ENCODE measurements at places on chromosomes 7 and 10. TPM values are rescaled to one million over a fixed set of nuclear protein-coding genes. Genes with fewer than 3 reads are reported as not detected.

TWIST1 gene
- total RNA-seq: 41.6 TPM

DNA sequence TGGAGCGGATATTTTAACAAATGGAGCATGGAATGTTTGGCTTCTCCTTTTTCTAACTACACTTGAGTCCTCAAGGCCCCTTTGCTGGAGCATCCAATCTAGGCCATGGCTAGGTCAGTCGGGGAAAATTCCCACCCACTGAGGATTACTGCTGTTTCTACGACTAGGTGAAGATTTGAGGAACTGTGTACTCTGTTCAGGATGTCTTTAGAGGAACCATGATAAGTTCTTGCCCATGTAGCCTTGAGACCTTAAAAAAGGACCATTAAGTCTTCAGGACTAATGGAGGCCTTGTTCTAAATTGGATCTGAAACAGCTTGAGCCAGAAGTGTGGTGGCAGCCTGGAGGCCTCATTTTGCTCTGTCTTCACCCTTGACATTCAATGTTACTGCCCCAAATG lies 6.2 kb downstream of the AGK start:
- peaks cover under 1% of the 10 kb centered on the region for H3K4me1 ChIP-seq
- H3K27ac ChIP-seq: no peak overlapping the region
- no peak for DNase-seq

MYL10 gene
- total RNA-seq: 0.30 TPM

DNA sequence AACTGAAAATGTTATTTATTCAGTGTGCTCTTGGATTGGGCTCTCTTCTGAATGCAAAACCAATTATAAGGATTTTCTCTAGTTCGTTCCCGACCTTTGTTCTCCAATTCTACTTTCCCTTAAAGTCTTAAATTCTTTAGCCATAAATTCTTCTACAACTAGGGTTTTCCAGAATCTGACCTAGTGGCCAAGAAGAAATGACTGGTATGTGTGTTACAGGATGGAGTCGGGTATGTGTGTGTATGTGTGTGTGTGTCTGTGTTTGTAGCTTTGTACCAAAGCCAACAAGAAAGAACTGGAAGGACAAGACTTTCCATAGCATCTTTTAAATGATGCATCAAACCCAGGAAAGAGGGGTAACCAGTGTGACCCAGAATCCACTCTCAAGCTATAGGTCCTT lies 25.8 kb upstream of the LEP start:
- peaks cover 7% of the 10 kb centered on the region for H3K27me3 ChIP-seq
- no peaks in the 10 kb centered on the region for H3K4me1 ChIP-seq
- H3K36me3 ChIP-seq: no peaks in the 10 kb centered on the region
- H3K27ac ChIP-seq: no peak overlapping the region
- no peak overlapping the region for H3K4me3 ChIP-seq

GRCh38 chr7:125136755-125137532 lies 207.3 kb upstream of the POT1 start:
- H3K36me3 ChIP-seq: no peaks in the 10 kb centered on the region
- no peak for DNase-seq

- H3K27me3 ChIP-seq: no peaks in the 10 kb centered on the region
- no peak overlapping the region for H3K27ac ChIP-seq
- no peak for DNase-seq
Observed at GRCh38 chr7:112207765-112208164, 1.3 kb downstream of the ZNF277 start.

GRCh38 chr10:21506351-21506750 lies 19.1 kb downstream of the SKIDA1 start:
- no peak for DNase-seq
- no peak overlapping the region for H3K27ac ChIP-seq
- H3K36me3 ChIP-seq: no peaks in the 10 kb centered on the region
- no peak overlapping the region for H3K4me3 ChIP-seq
- peaks cover 3% of the 10 kb centered on the region for H3K4me1 ChIP-seq

DNA sequence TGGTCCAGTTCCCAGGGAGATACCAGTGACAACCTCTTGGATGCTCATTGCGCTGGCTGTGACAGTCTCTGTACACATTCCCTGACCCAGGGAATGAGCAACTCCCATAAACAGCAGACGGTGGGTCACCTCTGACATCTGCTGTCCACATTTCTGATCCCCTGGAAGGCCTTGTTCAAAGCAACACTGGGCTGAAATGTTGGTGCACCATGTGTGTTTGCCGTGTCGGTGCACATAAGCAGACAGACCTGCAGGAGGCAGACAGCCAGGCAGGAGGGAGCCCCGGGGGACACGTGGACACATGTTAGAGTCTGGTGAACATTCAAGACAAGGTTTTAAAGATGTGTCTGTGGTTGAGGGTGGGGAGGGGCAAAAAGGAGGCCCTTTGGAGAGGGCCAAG lies 254.9 kb downstream of the PLXNA4 start:
- H3K27me3 ChIP-seq: peaks cover 51% of the 10 kb centered on the region
- H3K27ac ChIP-seq: no peak overlapping the region
- DNase-seq: peak; percentile 11
- H3K4me1 ChIP-seq: no peaks in the 10 kb centered on the region
- H3K36me3 ChIP-seq: no peaks in the 10 kb centered on the region

SMKR1 gene
- 1.7 TPM for total RNA-seq

SORBS1 gene
- 0.56 TPM for total RNA-seq

DNA sequence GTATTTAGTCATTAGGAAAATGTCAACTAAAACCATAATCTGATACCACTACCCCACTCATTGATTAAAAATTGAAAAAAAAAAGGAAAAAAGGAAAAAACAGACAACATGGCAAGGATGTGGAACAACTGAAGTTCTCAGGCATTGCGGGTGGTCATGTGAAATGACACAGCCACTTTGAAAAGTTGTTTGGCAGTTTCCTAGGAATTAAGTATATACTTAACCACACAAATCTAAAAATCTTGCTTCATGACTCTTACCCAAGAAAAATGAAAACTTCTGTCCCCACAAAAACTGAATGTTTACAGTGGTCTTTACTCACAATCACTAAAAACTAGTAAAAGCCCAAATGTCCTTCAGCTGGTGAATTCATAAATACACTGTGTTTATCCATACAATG lies 254.5 kb downstream of the AHR start:
- no peak for DNase-seq
- H3K4me3 ChIP-seq: no peak overlapping the region
- no peaks in the 10 kb centered on the region for H3K27me3 ChIP-seq
- H3K4me1 ChIP-seq: no peaks in the 10 kb centered on the region

DNA sequence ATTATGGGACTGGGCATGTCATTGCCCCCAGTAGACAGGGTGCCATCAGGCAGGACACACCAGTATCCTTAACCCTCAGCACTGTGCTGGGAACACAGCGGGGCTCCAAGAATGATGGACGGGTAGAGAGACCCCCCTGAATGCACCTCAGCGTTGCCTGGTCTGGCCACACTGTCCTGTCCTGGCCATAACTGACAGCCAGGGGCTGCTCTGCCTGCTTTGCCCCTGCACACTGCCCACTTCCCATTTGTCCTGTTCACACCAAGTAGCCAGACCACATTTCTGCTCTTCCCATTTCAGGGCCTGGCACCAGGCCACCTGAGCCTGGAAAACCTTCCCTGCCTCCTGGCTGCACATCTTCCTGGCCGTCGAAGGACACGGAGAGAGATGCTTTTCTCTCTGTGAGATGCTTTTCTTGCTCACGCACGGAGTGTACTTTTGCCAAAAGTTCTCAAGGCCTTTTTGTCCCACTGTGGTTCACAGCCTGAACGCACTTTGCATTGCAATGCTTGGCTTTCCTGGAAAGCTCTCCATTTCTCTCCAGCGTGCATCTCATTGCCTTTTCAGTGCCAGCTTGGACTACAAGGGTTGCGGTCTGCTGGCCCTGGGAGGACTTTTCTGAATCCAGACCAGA lies 131.0 kb upstream of the EEPD1 start:
- no peaks in the 10 kb centered on the region for H3K36me3 ChIP-seq
- no peak overlapping the region for H3K27ac ChIP-seq
- no peak for DNase-seq
- H3K4me1 ChIP-seq: no peaks in the 10 kb centered on the region
- H3K27me3 ChIP-seq: peaks cover 3% of the 10 kb centered on the region

DNA sequence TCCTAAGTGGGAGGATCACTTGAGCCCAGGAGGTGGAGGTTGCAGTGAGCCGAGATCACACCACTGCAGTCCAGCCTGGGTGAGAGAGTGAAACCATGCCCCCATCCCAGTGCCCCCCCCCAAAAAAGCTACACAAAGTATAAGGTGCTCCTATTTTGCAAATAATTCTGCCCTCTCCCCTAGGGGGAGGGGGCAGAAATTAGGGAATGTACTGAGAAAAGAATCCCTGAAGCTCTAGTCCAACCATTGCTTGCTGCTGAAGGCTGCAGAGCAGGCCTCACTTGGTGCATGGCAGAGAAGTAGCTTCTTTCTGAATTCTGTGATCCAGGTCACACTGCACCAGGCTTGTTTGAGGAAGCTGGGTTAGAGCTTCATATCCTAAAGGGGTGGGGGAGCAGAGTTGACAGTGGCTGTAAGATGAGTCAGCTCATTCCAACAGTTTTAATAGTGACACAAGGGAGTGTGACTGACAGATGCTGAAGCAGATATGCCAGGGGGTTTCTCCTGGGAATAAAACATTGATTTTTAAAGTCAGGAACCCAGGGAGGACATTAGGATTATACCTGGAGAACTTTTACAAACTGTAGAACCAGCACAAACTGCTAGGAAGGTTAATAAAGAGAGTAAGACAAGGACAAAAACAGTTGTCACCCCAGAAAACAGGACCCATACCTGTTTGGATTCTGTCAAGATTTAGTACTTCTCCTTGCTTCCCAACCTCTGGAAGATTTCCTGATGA lies 32.8 kb upstream of the STRIP2 start:
- peak overlapping the region; percentile 20 for H3K27ac ChIP-seq
- no peak overlapping the region for H3K4me3 ChIP-seq
- peak; percentile 65 for DNase-seq
- H3K27me3 ChIP-seq: no peaks in the 10 kb centered on the region
- H3K36me3 ChIP-seq: no peaks in the 10 kb centered on the region

- no peaks in the 10 kb centered on the region for H3K27me3 ChIP-seq
- no peaks in the 10 kb centered on the region for H3K36me3 ChIP-seq
- no peak overlapping the region for H3K27ac ChIP-seq
- no peaks in the 10 kb centered on the region for H3K4me1 ChIP-seq
Observed at GRCh38 chr7:138875794-138876193, 77.8 kb upstream of the ATP6V0A4 start.

DNA sequence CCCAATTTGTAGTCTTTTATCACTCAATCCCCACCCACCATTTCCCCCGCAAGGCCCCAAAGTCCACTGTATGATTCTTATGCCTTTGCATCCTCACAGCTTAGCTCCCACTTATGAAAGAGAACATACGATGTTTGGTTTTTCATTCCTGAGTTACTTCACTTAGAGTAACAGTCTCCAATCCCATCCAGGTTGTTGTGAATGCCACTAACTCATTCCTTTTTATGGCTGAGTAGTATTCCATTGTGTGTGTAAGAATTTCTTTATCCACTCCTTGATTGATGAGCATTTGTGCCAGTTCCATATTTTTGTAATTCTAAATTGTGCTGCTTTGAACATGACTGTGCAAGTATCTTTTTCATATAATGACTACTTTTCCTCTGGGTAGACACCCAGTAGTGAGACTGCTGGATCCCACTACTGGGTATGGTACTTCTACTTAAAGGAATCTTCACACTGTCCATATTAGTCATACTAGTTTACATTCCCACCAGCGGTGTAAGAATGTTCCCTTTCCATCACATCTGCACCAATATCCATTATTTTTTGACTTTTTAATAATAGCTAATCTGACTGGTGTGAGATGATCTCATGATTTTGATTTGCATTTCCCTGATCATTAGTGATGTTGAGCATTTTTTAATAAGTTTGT lies 152.6 kb downstream of the JMJD1C start:
- H3K27me3 ChIP-seq: no peaks in the 10 kb centered on the region
- H3K4me1 ChIP-seq: no peaks in the 10 kb centered on the region
- no peak overlapping the region for H3K27ac ChIP-seq
- H3K4me3 ChIP-seq: no peak overlapping the region
- no peak for DNase-seq

ACTR3C gene
- 4.5 TPM for total RNA-seq

- peaks cover 7% of the 10 kb centered on the region for H3K36me3 ChIP-seq
- H3K27ac ChIP-seq: no peak overlapping the region
- no peak overlapping the region for H3K4me3 ChIP-seq
- no peak for DNase-seq
- H3K27me3 ChIP-seq: no peaks in the 10 kb centered on the region
Observed at GRCh38 chr10:15279236-15279635, 91.9 kb downstream of the FAM171A1 start.

- H3K27me3 ChIP-seq: no peaks in the 10 kb centered on the region
- no peaks in the 10 kb centered on the region for H3K4me1 ChIP-seq
- H3K27ac ChIP-seq: no peak overlapping the region
- H3K4me3 ChIP-seq: no peak overlapping the region
- DNase-seq: no peak
- no peaks in the 10 kb centered on the region for H3K36me3 ChIP-seq
Observed at GRCh38 chr7:4136036-4136435, 546.1 kb upstream of the FOXK1 start.

DNA sequence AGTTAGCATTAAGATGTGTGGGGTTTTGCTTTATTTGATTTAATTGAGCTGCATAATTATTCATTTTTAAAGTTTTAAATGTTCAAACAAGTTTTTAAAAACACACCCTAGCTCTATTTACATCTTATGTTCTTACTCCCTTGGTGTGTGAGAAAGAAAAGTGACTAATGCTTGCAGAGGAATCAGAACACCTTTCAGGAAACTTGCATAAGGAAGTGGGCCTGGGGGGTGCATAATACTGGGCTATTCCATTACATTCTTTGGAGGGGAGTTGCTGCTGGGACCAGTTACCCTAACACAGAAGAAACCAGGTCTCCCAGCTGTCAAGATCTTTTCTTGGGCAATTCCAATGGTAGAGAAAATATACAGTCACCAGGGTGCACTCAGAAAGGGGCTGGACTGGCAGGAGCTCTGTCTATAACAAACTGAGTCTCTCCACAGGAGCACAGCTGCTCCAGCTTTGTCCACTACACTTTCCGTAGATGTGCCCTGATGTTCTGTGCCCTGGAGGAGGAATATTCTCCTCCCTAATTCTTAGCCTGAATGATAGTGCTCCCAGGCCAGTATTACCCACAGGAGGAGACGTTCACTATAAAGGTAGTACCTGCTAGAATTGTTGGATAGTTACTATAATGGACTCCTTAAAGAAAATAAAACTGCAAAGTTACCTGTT lies 304.2 kb downstream of the CDC14C start:
- no peak overlapping the region for H3K27ac ChIP-seq
- no peaks in the 10 kb centered on the region for H3K36me3 ChIP-seq
- H3K4me1 ChIP-seq: no peaks in the 10 kb centered on the region
- no peaks in the 10 kb centered on the region for H3K27me3 ChIP-seq
- no peak overlapping the region for H3K4me3 ChIP-seq
- no peak for DNase-seq

- DNase-seq: no peak
Observed at GRCh38 chr10:61701055-61701705, 38.5 kb downstream of the CABCOCO1 start.

FFAR4 gene
- not detected for total RNA-seq

DNA sequence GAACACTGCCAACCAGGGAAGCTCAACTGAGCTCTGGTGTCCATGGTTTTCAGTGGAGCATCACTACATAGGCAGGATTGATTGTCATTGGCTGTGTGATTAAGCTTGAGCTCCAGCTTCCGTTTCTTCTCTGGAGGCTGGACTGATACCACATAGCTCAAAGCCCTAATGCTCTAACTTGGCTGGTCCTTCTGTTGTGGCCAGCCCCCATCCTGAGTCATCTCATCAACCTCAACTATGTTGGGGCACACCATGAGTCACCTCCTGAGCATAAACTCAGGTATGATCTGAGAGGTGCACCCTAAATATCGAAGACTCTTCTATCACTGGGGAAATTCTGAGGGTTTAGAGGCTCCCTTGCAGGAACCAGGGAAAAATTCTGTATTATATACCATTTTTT lies 114.5 kb upstream of the INHBA start:
- H3K4me3 ChIP-seq: no peak overlapping the region
- H3K4me1 ChIP-seq: peaks cover 30% of the 10 kb centered on the region
- H3K27me3 ChIP-seq: no peaks in the 10 kb centered on the region
- H3K27ac ChIP-seq: peak overlapping the region; percentile 56

Data from A673 (cell line).